SJSA1 (cell line): ENCODE measurements at places on chromosomes 3 and 15. TPM values are rescaled to one million over a fixed set of nuclear protein-coding genes. Genes with fewer than 3 reads are reported as not detected.

The TERC gene
- 50.9 and 61.5 TPM in 2 replicates for total RNA-seq

The ERC2 gene
- total RNA-seq: 0.13 and 0.81 TPM in 2 replicates

The SNX22 gene
- total RNA-seq: 0.05 TPM in 1 of 2 replicates, not detected in the other

The ZNF80 gene
- total RNA-seq: not detected in 2 replicates

The PLSCR2 gene
- not detected in 2 replicates for total RNA-seq

The NANOGP8 gene
- total RNA-seq: not detected in 2 replicates

The LINGO1 gene
- not detected in 2 replicates for total RNA-seq

The POC1A gene
- total RNA-seq: 12.8 and 14.2 TPM in 2 replicates

GRCh38 chr15:38665586-38666305, 101.1 kb upstream of the RASGRP1 start:
- H3K4me3 ChIP-seq: no peak overlapping the region
- H3K4me1 ChIP-seq: no peaks in the 10 kb centered on the region
- no peak overlapping the region for H3K27ac ChIP-seq
- H3K36me3 ChIP-seq: no peaks in the 10 kb centered on the region
- no peak for DNase-seq
- H3K27me3 ChIP-seq: peaks cover 7% of the 10 kb centered on the region; the same call in 1 of the 2 replicates

- peaks cover 7% of the 10 kb centered on the region for H3K36me3 ChIP-seq
- no peaks in the 10 kb centered on the region for H3K27me3 ChIP-seq
- H3K27ac ChIP-seq: no peak overlapping the region
- H3K4me3 ChIP-seq: no peak overlapping the region
- DNase-seq: no peak
- peaks cover 7% of the 10 kb centered on the region; the same call in 1 of the 2 replicates for H3K4me1 ChIP-seq
Measured at GRCh38 chr3:9727041-9727595, 4.4 kb upstream of the BRPF1 start.

- no peaks in the 10 kb centered on the region for H3K27me3 ChIP-seq
- H3K36me3 ChIP-seq: no peaks in the 10 kb centered on the region
- no peak for DNase-seq
Measured at GRCh38 chr3:52005571-52005986, 9.9 kb upstream of the RPL29 start.

- H3K4me3 ChIP-seq: no peak overlapping the region
- no peaks in the 10 kb centered on the region for H3K27me3 ChIP-seq
- H3K36me3 ChIP-seq: peaks cover 4% of the 10 kb centered on the region
- DNase-seq: no peak
- H3K27ac ChIP-seq: no peak overlapping the region
Measured at GRCh38 chr15:70720228-70721016, 42.9 kb downstream of the UACA start.

DNA sequence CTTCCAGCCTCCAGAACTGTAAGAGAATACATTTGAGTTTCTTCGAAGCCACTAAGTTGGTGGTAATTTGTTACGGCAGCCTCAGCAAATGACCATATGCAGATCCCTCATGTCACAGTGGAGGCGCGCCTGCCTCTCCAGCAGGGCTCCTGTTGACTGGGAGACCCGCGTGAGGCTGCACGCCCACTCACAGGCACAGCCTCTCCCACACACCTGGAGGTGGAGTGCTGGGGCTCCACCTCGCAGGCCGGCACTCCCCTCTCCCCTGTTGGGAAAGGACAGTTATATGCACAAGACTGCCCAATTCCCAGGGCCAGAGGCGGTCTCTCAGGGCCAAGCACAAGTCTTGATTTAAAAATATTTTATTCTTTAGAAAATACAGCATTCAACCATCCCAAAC, 2.8 kb upstream of the TLR9 start:
- no peak overlapping the region for H3K27ac ChIP-seq
- no peaks in the 10 kb centered on the region for H3K4me1 ChIP-seq
- peaks cover 41% of the 10 kb centered on the region for H3K36me3 ChIP-seq
- H3K4me3 ChIP-seq: no peak overlapping the region
- DNase-seq: no peak

DNA sequence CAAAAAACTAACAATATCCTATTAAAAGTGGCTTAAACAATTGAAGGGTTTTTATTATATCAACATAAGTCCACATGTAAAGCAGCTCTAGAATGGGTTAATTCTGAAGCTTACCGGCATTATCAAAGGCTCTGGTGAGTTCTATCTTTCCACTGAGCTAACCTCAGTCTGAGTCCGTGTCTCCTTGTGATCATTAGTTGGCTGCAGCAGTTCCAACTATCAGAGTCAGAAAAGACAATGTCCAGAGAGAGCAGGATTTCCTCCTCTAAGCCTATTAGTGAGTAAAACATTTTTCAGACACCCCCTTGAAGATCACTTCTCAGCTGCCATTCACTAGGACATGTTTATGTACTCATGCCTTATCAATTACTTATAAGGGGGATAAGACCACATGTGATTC, 49.9 kb downstream of the DHX36 start:
- no peak overlapping the region for H3K27ac ChIP-seq
- DNase-seq: no peak
- H3K27me3 ChIP-seq: no peaks in the 10 kb centered on the region
- peaks cover 69% of the 10 kb centered on the region for H3K36me3 ChIP-seq
- no peak overlapping the region for H3K4me3 ChIP-seq
- H3K4me1 ChIP-seq: no peaks in the 10 kb centered on the region

DNA sequence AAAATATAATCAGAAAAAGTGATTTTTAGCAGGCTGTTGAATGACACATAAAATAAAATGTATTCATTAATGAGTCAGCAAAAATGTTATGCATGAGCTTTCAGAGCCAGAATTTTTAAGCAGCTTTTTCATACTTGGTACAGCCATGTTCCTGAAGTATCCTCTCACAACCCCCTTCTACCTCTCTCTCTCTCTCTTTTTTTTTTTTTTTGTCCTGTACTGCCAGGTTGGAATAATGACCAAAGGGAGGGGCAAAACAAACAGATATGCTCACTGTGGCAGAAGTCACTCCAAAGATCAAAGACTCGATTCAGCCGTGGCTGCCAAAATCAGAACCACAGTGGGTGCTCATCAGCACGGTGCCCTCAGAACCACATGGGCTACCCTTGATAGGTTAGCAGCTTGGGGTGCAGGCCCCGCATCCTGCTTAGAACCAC, 383.0 kb downstream of the ZBTB20 start:
- H3K4me3 ChIP-seq: no peak overlapping the region
- H3K4me1 ChIP-seq: peaks cover 5% of the 10 kb centered on the region; the same call in 1 of the 2 replicates
- no peak overlapping the region for H3K27ac ChIP-seq

- no peaks in the 10 kb centered on the region for H3K36me3 ChIP-seq
- H3K27me3 ChIP-seq: no peaks in the 10 kb centered on the region
- no peak for DNase-seq
- no peak overlapping the region for H3K4me3 ChIP-seq
Measured at GRCh38 chr3:17995769-17996168, 253.3 kb upstream of the TBC1D5 start.

DNA sequence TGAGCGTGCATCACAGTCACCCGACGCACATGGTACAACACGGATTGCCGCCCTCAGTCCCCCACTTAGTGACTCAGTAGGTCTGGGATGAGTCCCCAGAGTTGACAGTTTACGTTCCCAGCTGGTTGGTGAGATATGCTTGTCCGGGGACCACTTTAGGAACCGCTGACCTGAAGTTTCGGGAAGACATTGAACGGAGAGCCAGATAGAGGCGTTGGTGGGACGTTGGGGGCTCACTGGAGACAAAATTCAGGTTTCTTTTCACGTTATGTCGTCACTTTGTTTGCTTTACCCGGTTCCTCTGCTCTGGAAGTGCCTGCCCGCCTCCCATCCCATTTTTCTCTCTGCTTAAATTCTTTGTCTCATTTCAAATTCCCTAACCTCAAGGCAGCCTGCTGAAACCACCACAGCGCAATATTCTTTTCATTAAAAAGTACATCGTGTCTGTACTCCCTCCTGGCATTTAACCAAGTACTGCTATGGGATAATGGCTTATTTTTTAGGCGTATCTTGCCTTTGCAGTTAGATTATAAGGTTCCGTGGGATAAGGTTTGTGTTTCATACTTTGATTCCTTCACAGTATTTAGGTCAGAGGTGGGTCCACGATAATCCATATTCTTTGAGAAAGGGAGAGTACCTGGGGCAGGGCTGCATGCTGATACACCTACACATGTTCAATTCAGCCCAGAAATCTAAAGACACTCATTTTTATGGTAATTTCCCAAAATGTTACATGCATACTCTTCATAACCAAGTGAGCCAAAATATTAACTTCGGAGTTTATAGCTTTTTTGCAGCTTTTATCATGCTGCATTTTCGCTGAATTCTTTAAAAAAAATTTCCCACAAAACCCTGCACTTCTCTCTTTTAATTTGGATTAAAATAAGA, 921 bp downstream of the LMLN start:
- peaks cover 13% of the 10 kb centered on the region for H3K36me3 ChIP-seq
- peaks cover 30% of the 10 kb centered on the region for H3K4me1 ChIP-seq

DNA sequence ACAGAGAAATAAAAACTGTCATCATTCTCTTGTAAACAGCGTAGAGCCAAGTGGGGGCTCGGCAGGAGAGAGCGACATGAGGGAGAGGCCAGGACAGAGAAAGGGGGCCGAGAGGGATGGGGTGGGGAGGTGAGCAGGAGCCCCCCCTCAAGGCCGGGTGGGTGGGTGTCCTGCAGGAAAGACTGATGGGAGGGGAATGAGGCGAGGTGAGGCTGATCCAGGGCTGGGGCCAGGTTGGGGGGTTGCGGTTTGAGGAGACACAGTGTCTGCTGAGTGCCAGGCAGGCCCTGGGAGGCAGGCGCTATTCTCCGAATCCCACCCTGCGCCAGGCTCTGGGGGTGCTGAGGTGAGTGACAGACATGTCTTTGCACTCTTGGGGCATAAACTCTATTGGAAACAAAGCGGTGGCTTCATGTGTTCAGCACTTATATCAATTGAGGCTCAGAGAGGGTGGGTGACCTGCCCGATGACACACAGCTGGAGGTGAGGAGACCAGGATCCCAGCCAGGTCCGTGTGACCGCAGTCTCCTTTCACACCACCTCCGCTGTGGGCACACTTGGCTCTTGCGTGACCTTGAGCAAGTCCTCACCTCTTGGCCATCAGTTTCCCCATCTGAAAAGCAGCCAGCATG, 19.6 kb upstream of the CSPG4 start:
- no peak overlapping the region for H3K4me3 ChIP-seq
- H3K36me3 ChIP-seq: no peaks in the 10 kb centered on the region
- H3K27me3 ChIP-seq: no peaks in the 10 kb centered on the region
- no peaks in the 10 kb centered on the region for H3K4me1 ChIP-seq
- DNase-seq: no peak
- no peak overlapping the region for H3K27ac ChIP-seq

GRCh38 chr15:97961067-97961954, 808 bp downstream of the ARRDC4 start:
- DNase-seq: no peak
- H3K36me3 ChIP-seq: no peaks in the 10 kb centered on the region
- peak overlapping the region; percentile 73 for H3K4me3 ChIP-seq
- H3K4me1 ChIP-seq: peaks cover 9% of the 10 kb centered on the region; the same call in 1 of the 2 replicates

GRCh38 chr15:26838742-26839460, 28.0 kb upstream of the GABRA5 start:
- H3K4me1 ChIP-seq: no peaks in the 10 kb centered on the region
- no peak overlapping the region for H3K27ac ChIP-seq
- no peak overlapping the region for H3K4me3 ChIP-seq
- no peaks in the 10 kb centered on the region for H3K36me3 ChIP-seq
- peak; percentile 12 for DNase-seq
